ENCODE measurements at places on chromosomes 11 and 22.

DNA sequence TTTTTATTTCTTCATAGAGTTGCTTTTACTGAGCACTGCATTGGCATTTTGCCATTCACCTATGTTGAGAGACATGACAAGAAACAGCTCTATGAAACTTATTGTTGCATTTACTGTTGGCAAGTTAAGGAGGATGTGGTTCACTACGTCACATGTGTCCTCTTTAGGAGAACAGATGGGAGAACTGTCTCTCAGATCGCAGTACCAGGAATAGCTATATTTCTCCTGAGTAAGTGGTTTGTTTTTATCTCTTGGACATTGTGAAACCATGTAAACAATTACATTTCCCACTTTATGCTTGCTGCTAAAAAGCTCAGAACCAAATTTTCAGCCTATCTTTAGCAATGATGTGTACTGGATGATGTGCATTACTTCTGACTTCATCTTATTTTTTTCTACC is 34.8 kb upstream of the PSMA1 start:
- DNase-seq, result no peak

- DNase-seq, result no peak
Observed at GRCh38 chr11:21177379-21177778, 508.0 kb downstream of the NELL1 start.

DNA sequence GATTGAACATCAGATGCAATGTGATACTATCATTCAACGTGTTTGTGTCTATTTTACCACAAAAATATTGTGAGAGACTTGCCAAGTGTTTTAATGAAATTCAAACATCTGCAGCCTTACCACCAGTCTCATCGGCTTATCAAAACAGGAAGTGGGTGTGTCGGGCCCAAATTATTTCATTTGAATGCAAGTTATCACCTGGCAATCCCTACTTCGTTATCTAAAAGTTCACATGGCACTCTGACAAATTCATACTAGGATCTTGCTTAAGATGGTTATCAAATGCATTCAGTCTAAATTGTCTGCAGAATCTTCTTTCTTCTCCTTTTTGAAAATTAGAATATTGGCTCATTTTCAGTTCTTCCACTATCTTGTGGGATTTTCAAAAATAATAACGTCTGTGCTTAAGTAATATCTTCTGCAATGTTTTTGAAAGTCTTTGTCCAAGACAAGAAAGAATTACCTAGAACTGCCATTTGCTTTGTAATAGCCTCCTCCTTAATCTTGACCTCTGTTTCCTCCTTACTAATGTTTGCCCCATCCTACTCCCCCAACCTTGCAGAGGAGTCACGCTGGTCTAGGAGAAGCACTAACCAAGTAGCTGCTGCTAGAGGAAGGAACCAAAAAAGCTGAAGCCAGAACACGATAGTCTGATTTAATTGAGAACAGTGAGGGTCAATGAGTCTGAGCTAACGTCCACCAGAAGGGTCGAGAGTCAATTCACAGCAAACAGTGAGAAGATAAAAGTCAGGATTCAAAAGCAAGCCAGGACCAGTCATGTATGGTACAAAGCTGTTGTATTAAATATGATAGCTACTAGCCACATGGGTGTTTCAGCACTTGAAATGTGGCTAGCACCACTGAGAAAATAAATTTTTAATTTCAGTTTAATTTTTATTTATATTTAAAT is 10.2 kb upstream of the BIRC3 start:
- DNase-seq, result no peak

DNA sequence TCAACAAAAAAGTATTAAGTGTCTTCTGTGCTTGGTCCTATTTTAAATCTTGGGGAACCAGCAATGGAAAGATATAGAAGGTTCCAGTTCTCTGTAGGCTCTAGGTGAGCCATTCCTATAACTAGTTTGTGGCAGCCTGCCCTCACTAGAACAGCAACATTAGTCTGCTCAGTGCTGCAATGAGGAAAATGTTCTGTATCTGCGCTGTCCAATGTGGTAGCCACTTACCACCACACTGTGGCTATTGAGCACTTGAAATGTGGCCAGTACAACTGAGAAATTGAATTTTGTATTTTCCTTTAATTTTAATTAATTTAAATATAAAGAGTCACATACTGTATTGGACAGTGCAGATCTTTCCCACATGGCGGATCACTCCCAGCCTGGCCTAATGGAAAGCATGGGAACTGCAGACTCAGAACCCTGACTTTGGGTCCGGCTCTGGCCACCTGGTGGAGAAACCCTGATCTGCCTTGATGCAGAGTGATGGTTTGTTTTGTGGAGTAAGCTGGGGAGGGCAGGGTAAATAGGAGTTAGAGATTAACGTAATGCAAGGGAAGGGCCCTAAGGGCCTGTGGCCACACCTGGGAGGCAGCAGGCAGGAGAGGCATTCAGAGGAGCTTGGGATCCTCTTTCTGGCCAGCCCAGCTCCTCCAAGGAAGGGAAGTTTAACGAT is 101.0 kb downstream of the ME3 start:
- DNase-seq, result peak; percentile 69

GRCh38 chr11:14789879-14790484 is 102.0 kb downstream of the CYP2R1 start:
- no peak for DNase-seq

DNA sequence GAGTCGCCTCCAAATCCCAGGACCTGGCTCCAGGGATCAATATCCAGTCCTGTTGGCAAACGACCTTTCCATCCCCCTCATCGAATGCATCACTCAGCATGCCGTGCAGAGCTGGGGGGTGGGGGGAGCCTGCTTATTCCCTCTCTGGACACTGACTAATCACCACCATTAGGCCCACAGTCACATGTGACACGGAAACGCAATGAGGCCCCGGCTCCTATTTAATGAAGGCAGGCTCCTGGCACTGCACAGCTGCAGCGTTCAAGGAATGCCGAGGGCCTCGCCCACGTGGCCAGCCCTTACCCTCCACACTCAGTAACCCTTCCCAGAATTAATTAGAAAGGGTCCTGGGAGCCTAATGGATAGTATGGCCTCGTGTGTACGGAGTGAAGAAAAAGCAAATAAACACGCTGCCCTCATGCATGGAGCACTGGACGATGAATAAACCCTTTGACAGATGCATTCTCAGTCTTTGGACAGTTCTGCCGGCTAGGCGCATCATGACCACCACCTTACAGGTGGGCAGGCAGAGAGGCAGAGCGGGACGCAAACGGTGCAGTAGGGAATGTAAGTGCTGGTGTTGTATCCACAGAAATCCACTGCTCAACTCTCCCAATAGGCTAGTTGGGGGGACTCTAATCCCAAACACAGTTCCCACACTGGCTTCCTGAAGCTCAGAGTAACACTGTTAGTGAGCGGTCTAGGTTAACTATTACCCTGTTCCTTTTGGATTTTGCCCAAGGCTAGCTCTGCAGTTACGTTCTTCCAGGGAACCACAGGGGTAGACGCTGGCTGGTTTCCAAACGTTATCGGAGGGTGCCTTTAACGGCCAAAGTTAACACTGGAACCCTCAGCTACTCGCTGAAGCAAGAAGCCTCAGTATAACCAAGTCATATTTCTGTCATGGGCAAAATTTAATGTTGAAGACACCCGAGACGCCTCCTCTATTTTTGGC is 490.1 kb downstream of the OPCML start:
- DNase-seq, result no peak

DNA sequence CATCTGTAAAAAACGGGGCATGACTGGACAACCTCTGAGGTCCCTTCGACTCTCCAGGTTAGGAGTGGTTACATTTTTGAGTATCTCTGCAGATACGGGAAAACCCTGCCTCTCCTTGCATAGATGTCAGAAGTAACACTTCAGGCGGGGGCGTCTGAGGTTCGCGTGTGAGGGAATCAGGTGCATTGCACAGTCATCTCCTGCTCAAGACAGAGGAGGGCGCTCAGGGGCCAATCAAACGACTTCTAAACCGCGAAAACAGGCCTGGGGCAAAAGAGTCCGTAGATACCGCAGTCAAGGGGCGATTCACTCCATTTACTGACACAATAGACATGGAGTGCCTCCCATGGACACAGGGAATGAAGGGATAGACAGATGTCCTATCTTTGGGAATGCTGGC is 31.7 kb downstream of the KIRREL3 start:
- DNase-seq, result no peak

GRCh38 chr11:81870066-81870412 is 863.6 kb downstream of the FAM181B start:
- no peak for DNase-seq

GRCh38 chr11:65478388-65479183 is 20.3 kb upstream of the MALAT1 start:
- DNase-seq, result no peak

- DNase-seq, result peak; percentile 7
Observed at GRCh38 chr11:8442301-8442700, 151.7 kb downstream of the STK33 start.

- DNase-seq, result no peak
Observed at GRCh38 chr11:134386945-134387344, 25.1 kb downstream of the B3GAT1 start.

DNA sequence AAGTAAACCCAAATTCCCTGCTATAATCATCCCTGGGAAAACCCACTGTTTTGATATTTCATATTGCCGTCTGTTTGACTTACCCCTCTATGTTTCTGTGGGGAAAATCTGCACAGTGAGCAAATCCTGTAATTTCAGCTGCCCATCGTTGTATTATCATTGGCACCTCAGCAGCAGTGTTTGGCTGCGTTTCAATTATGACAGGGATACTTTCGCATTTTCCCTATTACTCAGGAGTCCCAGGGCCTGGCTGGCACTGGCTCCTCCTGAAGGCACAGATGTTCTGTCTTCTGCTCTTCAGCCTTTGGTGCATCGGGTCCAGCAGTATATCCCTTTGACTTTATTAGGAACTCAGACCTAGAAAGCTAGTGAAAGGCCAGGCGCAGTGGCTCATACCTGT is 12.2 kb upstream of the MMP12 start:
- DNase-seq, result no peak

- DNase-seq, result no peak
Observed at GRCh38 chr22:44032126-44032730, 8.1 kb downstream of the PARVB start.

GRCh38 chr11:45031912-45032519 is 81.3 kb upstream of the TP53I11 start:
- DNase-seq, result no peak

- DNase-seq, result no peak
Observed at GRCh38 chr22:19869497-19870152, 15.0 kb upstream of the GNB1L start.

- no peak for DNase-seq
Observed at GRCh38 chr11:128644576-128644975, 49.3 kb upstream of the FLI1 start.

GRCh38 chr11:3920148-3920852 is 64.8 kb downstream of the STIM1 start:
- DNase-seq, result no peak

GRCh38 chr11:35335226-35335625 is 84.1 kb downstream of the SLC1A2 start:
- DNase-seq, result no peak

DNA sequence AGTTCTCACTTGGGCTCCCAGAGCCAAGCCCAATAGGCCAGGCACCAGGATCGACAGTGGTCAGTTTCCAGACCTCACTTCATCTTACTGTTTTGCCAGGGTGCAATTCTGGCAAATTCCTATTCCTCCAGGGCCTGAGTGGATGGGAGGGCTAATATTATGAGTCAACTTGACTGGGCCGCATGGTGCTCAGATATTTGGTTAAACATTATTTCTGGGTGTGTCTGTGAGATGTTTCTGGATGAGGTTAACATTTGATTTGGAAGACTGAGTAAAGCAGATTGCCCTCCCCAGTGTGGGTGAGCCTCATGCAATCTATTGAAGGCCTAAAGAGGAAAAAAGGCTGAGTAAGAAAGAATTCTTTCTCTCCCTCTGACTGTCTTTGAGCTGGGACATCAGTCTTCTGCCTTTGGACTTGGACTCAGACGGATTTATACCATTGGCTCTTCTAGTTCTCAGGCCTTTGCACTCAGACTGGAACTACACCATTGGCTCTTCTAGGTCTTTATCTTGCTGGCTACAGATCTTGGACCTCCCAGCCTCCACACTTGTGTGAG is 132.9 kb upstream of the ZBED5 start:
- DNase-seq, result no peak

- no peak for DNase-seq
Observed at GRCh38 chr11:100761841-100762240, 74.8 kb downstream of the ARHGAP42 start.

- peak; percentile 43 for DNase-seq
Observed at GRCh38 chr11:65776196-65776595, 4.6 kb downstream of the AP5B1 start.

DNA sequence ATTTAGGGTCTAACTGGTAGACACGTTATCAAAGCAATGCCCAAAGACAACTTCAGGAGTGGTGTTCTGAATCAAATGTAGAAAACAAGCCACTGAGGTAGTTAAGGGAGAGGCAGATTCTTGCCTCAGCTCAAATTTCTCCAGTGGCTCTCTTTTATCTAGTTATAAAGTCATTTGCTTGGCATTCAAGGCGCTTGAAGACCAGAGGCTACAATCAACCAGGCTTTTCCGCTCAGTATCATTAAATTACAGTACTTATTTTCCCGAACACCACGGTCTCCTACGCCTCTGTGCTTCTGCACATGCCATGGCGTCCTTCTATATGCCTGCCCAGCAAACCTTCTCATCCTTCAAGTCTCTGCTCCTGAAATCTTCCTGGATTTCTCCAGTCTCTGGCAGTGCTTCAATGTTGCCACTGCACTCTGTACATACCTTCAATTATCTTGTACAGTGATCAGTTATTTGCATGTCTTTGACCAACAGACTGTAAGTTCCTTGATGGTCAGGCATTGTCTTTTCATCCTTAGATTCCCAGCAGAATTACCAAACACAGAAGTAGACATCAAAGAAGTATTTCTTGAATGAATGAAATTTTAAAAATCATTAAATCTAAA is 1.4 kb downstream of the POGLUT3 start:
- DNase-seq, result no peak

GRCh38 chr11:27718346-27718862 is 18.1 kb upstream of the BDNF start:
- DNase-seq, result no peak

- no peak for DNase-seq
Observed at GRCh38 chr22:44004104-44004460, 20.0 kb upstream of the PARVB start.

DNA sequence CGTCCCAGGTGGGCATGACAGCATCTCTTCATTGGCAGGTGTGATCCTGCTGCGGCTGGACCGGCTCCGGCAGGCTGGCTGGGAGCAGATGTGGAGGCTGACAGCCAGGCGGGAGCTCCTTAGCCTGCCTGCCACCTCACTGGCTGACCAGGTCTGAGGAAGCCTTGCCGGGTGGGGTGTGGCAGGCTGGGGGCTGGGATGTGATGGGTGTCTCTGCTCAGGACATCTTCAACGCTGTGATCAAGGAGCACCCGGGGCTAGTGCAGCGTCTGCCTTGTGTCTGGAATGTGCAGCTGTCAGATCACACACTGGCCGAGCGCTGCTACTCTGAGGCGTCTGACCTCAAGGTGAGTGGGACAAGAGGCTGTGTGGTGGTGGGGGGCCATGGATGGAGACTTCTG is 3.5 kb downstream of the LARGE2 start:
- no peak for DNase-seq

GRCh38 chr11:21546703-21547102 is 646.2 kb upstream of the ANO5 start:
- DNase-seq, result no peak

GRCh38 chr11:2002807-2003206 is 5.2 kb upstream of the H19 start:
- no peak for DNase-seq

- no peak for DNase-seq
Observed at GRCh38 chr11:44595964-44596381, 30.5 kb downstream of the CD82 start.

GRCh38 chr11:116257092-116257491 is 515.7 kb downstream of the BUD13 start:
- no peak for DNase-seq

GRCh38 chr22:49815641-49816091 is 12.0 kb downstream of the BRD1 start:
- DNase-seq, result no peak

- no peak for DNase-seq
Observed at GRCh38 chr22:29385748-29386147, 2.6 kb downstream of the AP1B1 start.

Measured in HepG2 (cell line).